ENCODE measurements at places on chromosomes 16 and 17.

- DNase-seq: peak; percentile 65
Measured at GRCh38 chr16:8655184-8655717, 19.2 kb upstream of the ABAT start.

GRCh38 chr16:12459391-12460063 lies 344.2 kb downstream of the CPPED1 start:
- DNase-seq: peak; percentile 56

- no peak for DNase-seq
Measured at GRCh38 chr16:74465851-74466685, 44.8 kb upstream of the CLEC18B start.

GRCh38 chr17:78687944-78688343 lies 94.1 kb downstream of the CYTH1 start:
- DNase-seq: no peak

GRCh38 chr16:53757971-53758609 lies 54.1 kb downstream of the FTO start:
- DNase-seq: no peak

DNA sequence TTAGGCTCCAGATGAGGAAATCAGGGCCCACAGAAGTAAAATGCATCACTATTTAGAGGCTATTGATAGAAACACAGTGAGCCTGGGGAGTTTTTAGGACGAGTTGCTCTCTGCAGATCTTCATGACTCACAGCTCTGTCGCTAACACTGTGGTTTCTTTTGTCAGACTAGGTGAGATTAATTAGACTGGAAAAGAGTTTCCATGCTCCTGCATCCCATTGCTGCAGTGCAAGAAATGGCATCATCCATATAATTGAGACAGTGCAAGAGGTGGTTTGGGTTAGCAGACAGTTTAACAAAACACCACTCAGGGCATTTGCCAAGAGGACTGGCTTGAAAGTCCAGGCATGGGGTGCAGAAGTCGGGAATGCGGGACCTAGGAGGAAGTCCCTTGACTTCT lies 198.8 kb upstream of the CACNG5 start:
- DNase-seq: no peak

DNA sequence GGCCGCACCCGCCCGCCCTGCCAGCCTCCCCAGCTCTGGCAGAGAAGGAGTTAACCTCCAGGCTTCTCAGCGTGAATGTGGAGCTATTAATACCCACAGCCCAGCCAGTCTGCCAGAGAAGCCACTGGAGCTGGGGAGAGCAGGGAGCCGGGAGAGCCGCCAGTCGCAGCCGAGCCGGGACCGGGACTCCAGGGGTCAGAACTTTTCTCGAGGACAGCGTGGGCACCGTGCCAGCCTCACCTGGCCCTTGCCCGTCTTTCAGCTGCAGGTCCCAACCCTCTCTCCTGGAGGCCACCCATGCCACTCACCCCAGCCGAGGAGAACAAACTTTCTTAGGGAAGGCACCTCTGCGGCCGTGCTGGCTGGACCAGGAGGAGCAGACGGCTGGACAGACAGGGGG lies 33.8 kb upstream of the SBK1 start:
- DNase-seq: no peak

DNA sequence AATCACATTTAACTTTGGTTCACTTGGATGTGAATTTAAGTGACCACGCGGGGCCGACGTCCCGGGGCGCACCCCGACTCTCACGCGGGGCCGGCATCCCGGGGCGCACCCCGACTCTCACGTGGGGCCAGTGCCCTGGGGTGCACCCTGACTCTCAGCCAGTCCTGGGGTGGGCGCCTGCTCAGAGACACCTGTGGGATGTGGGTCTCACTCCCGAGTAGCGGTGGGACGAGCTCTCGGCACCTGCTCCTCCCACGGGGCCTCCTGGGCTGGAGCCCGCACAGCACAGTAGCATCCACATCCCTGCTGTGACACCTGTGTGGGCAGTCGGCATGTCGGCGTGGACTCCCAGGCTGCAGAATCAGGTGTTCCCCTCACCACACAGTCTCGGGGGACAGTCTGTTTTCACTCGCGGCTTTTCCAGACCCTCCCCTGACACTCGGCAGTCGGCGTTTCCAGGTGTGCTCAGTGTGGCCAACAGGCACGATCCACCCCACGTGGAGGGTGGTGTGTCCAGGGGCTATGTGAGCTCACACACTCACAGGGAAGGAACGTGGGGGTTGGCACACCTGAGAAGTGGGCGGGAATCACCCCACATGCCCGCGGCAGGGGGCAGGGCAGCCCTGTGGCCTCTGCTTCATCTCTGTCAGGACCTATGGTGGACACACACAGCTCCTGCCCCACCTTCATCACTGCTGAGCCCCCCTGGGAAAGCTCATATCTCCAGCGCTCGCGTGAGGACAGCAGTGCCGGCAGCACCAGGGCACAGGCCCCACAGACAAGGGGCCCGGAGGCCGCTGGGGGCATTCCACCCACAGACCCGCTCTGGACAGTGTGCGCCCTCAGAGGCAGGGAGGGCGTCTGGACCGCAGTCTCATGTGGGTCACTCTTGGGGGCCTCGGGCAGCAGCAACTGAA lies 51.8 kb downstream of the LMF1 start:
- no peak for DNase-seq

DNA sequence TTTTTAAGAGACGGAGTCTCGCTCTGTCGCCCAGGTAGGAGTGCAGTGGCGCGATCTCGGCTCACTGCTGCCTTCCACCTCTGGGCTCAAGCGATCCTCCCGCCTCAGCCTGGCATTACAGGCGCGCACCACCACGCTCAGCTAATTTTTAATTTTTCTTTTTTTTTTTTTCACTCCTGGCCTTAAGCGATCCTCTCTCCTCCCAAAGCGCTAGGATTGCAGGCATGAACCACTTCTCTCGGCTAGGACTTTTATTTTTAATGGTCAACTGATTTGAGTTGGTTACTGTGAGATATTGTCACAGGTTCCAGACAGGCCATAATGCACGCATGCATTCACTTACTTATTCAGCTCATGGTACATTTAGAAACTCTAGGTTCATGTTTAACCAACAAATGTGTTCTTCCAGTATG lies 888 bp downstream of the PIGW start:
- DNase-seq: no peak

GRCh38 chr17:7477392-7478275 lies 1.8 kb downstream of the ZBTB4 start:
- DNase-seq: peak; percentile 90

DNA sequence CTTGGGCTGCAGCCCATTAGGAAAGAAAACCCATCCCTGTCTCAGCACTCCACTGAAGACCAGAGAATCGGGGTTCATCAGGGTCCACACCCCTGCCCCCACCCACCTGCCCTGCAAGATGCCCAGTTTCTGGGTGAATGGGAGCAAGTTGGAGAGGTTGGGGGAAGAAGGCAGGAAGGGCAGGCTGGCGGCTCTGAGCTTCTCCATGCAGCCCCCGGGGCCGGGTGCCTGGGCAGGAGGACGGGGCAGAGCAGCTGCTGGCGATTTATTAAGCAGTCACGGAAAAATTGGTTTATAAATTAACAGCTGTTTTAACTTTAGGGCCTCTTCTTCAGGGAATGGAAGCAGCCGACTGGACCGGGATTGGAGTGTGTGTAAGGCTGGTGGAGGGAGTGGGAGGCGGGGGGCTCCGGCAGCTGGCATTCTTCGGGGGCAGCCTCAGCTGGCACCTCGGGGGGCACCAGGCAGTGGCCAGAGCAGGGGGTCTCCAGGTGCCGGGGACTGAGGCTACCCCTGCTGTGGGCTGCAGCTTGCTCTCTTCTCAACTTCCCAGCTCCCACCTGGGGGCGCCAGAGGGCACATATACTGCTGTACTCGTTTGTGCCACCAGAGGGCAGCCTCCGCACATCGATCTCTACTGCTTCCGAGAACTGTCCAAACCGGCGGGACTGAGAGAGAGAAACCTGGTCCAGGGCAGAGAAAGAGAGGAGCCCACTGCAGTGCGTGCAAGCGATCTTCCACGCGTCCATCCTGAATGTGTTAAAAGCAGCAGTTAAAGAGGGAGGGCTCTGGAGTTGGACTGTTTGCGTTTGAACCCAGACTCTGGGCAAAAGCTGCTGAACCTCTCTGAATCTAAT lies 5.0 kb upstream of the PPP1R1B start:
- peak; percentile 91 for DNase-seq

GRCh38 chr17:42519546-42520491 lies 16.2 kb upstream of the NAGLU start:
- DNase-seq: peak; percentile 84

- DNase-seq: peak; percentile 64
Measured at GRCh38 chr17:80546267-80546666, 1.6 kb downstream of the RPTOR start.

DNA sequence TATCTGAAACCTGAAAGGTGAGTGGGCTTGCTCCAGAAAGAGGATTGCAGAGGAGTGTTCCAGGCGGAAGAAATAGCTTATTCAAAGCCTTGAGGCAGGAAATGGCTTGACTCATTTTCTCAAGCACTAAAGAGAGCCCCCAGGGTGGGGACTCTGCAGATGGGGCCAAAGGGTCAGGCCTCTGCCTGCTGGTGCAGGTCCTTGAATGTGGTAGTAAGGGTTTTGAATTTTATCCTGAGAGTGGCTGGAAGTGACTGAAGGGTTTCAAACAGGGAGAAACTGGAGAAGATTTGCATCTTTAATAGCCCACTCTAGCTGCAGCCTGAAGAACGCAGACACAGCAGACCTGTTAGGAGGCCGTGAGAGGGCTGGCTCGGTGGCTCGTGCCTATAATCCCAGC lies 144.4 kb downstream of the CCT6B start:
- no peak for DNase-seq

- peak; percentile 49 for DNase-seq
Measured at GRCh38 chr17:28366605-28367004, 1.6 kb upstream of the SEBOX start.

DNA sequence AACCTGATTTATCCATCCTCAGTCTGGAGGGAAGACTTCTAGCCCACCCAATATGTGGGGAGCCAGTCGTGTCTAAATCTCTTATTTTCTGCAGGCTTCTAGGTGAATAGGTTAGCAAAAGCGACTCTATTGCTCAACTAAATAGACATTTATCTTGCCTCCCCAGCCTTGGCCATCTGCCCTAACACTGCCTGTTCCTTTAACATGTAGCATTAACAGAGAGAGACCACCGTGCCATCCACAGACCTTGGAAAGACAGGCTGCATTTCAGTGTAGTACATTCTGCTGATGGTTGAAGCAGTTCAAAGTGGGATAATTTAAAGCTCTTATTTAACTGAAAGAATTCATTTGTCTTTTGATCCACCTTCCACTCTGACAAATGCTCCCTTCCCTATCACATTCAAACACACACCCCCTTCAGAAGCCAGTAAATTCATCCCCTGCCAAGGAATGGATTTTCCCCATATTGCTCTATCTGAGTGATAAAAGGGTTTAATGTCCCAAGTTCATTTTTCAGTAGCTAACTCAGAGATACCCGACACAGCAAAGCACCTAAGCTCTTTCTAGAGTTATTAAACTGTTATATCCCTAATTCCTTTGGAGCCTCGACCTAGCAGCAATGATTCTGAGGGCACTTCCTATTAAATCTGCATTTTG lies 58.1 kb upstream of the COX10 start:
- DNase-seq: no peak

DNA sequence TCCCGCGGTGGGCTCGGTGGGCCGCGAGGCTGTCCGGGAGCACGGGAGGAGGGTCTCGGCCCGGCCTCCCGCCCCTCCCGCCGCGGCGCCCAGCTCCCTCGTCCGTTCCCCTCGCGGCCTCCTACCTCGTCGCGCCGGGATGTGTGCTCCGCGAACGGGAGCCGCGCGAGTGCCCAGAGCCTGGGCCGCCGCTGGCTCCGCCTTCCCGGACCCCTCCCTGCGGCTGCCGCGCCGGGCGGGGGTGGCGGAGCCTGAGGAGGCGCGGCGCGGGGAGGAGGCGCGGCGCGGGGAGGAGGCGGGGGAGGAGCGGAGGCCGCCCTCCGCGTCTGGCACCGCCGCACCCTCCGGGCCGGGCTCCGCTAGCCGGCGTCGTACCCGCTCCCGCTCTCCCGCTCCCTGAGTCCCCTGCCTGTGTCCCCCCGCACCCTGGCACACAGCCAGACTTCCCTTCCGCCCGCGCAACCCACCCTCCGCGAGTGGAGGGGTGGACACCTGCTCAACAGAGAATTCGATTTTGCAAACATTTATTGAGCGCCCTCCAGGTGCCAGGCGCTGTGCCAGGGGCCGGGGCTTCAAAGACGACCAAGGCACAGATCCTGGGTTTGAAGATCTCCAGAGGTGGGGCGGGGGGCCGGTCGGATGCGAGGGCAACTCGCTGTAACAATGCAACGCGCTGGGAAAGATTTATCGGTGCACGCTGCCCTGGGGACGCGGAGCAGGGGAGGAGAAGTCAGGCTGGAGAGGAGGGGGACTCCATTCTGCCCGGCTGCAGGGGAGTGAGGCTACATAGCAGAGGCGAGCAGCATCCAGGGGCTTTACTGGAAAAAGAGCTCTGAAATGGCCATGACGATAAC lies at the start of gene MPP3:
Gene MPP3 (minus strand): TSS at position 171 of the 854 bp plus-strand sequence. CDS start 1,240 bp downstream, outside the sequence.
- peak; percentile 75 for DNase-seq

- no peak for DNase-seq
Measured at GRCh38 chr16:17293813-17294558, 176.8 kb downstream of the XYLT1 start.
